ENCODE measurements at places on chromosomes 1 and 21. TPM values are rescaled to one million over a fixed set of nuclear protein-coding genes. Genes with fewer than 3 reads are reported as not detected.

The S100A16 gene
- total RNA-seq, result 22.1 TPM

- no peak for DNase-seq
Measured at GRCh38 chr1:228497206-228497605, 10.0 kb downstream of the RNF187 start.

GRCh38 chr1:54243022-54243421 lies 43.1 kb downstream of the MRPL37 start:
- no peak for DNase-seq

DNA sequence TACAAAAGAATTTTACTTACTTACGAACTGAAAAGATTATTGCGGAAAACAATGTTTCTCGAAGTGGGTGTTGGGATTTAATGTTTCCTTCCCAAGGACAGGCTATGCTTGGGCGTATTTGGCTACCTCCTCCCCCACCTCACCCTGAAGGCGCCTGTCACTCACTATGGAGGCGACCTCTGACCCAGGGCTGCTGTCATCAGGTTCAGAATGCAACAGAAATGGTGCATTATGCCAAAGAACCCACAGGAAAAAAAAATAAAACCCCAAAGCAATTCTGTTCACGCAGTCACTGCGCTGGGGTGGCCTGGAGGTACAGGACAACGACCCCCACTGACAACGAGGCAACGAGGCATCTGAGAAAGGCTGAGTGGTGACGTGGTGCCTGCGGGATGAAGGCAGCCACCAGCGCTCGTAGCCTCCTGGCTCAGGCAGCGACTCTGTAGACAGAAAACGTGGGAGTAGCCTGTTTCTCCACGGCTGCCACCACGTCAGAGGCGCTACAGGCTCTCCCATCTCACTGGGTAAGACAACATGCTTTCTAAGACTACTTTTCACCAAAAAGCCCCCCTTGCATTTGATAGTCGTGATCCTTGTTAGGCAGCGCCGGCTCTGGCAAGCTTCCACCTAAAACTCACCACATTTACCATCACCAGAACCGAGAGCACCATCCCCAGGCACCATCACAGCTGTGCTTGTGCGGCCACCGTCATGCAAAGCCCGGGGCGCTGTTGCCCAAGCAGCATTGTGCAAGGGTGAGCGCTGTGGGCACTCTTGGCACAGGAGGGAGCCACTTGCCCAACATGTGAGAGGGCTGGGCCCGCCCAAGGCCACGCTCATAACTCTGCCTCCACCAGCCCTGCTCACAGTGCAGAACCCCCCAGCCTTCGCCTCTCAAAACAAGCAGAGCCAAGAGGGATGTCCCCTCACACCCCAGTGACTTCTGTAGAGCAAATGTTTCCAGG lies 14.3 kb downstream of the NADK start:
- DNase-seq, result no peak

The INAVA gene
- total RNA-seq, result 35.7 TPM

DNA sequence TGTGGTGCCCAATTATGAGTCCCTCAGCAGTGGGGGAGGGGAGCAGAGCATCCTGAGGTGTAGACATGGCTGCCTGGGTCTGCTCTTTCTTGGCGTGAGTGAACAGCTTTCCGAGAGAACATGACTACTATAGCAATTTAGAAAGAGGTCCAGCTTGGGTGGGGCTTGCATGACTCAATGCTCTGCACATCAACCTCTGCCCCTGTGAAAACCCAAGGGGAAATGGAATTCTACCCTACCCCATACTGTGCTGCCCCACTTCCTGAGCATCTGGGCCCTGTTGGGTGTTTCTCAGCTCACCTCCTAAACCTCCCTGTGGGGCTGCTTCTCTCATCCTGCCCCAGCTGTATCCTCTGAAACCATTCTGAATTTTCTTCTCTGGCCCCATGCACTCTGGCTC lies 8.2 kb upstream of the AZIN2 start:
- no peak for DNase-seq

The FCRL3 gene
- not detected for total RNA-seq

- DNase-seq, result no peak
Measured at GRCh38 chr1:8643542-8644536, 173.6 kb downstream of the RERE start.

GRCh38 chr21:43817157-43818086 lies 28.0 kb downstream of the RRP1 start:
- no peak for DNase-seq

- no peak for DNase-seq
Measured at GRCh38 chr1:83508485-83509151, 490.3 kb downstream of the TTLL7 start.

Measured in mesothelial cell of epicardium (in vitro differentiated cells).